ENCODE measurements at places on chromosomes 13 and 19. TPM values are rescaled to one million over a fixed set of nuclear protein-coding genes. Genes with fewer than 3 reads are reported as not detected.

- no peak for DNase-seq
- no peaks in the 10 kb centered on the region for H3K27me3 ChIP-seq
- no peak overlapping the region for H3K27ac ChIP-seq
- peaks cover 26% of the 10 kb centered on the region for H3K36me3 ChIP-seq
Observed at GRCh38 chr19:50016225-50016807, 8.9 kb downstream of the VRK3 start.

DNA sequence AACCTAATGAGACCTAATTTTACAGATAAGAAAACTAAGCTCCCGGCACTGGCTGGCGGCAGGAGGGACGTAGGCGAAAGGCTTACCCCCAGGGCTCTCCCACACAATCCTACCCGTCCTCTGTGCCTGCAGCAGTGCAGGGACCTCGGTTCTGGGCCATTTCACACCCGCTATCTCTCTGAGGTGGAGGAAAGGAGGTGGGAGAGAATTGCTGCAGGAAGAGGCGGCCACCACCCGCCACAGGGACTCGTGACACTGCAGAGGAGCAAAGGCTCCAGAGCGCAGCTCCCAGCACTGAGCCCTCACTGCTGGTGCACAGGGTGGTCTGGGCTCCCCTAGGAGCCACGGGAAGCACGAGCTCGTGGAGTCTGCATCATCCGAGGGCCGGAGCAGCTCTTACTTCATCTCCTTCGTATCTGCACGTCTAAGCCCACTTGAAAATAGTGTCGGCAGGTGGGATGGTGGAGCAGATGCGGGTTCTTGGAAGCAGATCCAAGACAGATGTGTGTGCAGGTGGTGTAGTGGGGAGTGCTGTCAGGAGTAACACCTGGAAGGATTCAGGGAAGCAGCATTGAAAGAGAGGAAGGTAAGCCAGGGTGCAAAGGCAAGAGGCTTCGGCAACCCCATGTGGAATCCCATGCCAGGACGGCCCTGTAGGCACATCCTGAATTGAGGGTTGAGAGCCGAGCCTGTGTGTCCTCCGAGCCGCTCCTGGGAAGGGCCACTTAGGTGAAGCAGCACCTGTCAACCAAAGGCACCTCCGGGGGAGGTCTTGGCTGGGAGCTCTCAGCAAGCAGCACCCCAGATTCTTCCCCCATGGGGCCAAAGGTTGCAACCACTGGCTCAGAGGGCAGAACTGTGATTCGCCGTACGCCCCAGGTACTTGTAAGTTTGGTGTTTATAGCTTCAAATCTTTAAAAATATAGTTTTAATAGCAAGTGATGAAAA lies 115.8 kb upstream of the SPACA7 start:
- no peak overlapping the region for H3K27ac ChIP-seq
- no peaks in the 10 kb centered on the region for H3K4me1 ChIP-seq
- no peaks in the 10 kb centered on the region for H3K36me3 ChIP-seq
- DNase-seq = no peak
- H3K4me3 ChIP-seq = no peak overlapping the region

The LHB gene
- total RNA-seq = not detected

- no peaks in the 10 kb centered on the region for H3K36me3 ChIP-seq
- H3K27ac ChIP-seq = no peak overlapping the region
- H3K4me3 ChIP-seq = no peak overlapping the region
- DNase-seq = peak; percentile 79
- H3K4me1 ChIP-seq = peaks cover 13% of the 10 kb centered on the region
Observed at GRCh38 chr13:107209824-107210722, 642.1 kb upstream of the ARGLU1 start.

The PTGIR gene
- 1.1 TPM for total RNA-seq

The AZU1 gene
- not detected for total RNA-seq

DNA sequence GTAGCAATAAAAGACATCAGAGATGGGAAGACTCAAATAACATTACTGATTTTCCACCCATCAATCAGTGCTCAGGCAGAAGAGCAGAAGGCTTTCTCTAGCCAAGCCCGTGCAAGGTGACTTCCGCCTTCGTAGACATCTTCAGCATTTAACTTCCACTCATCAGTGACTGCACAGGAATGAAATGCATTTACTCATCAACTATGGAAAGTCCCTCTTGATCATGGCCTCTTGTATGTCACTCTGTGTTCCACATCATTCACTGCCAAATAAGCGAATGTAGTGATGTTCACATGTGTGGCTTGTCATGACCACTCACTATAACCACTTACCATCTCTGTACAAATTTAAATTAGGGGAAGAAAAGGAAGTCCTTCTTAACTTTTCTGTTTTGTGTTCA lies 49.4 kb downstream of the SACS start:
- H3K4me1 ChIP-seq = peaks cover 20% of the 10 kb centered on the region
- H3K27me3 ChIP-seq = no peaks in the 10 kb centered on the region
- no peaks in the 10 kb centered on the region for H3K36me3 ChIP-seq
- no peak for DNase-seq
- no peak overlapping the region for H3K27ac ChIP-seq

The IRGC gene
- total RNA-seq = not detected

The TPTE2 gene
- not detected for total RNA-seq

- no peaks in the 10 kb centered on the region for H3K36me3 ChIP-seq
- H3K27ac ChIP-seq = no peak overlapping the region
- H3K27me3 ChIP-seq = no peaks in the 10 kb centered on the region
- H3K4me3 ChIP-seq = no peak overlapping the region
- no peak for DNase-seq
Observed at GRCh38 chr19:16594681-16595091, 22.5 kb upstream of the SLC35E1 start.
